NK-92 treated with Interleukin-12 subunit alpha and Interleukin-12 subunit beta, amount 100 ng/mL, for 24 hours (cell line): ENCODE measurements at places on chromosomes 11 and 22.

- no peak for DNase-seq
Measured at GRCh38 chr22:29633514-29634312, 30.3 kb downstream of the NF2 start.

- no peak for DNase-seq
Measured at GRCh38 chr11:75497788-75498409, 27.8 kb downstream of the GDPD5 start.

- DNase-seq, result no peak
Measured at GRCh38 chr11:79342236-79342635, 98.6 kb downstream of the TENM4 start.

DNA sequence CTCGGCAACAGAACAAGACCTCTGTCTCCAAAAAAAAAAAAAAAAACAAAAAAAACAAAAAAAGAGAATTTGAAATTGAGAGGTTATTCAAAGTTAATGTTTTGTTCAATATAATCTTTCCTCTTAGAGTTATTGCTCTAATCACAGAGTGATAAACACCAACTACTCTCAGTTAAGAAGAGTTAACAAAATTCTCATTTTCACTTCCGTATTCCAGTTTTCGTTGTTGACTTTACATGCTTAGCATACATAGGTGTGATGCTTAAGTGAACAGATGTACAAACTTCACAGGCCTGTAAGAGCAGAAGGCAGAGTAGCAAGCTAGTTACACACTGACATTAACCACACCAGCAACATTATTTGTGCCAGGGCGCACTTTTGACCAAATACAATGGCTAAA is 12.3 kb downstream of the EIF4ENIF1 start:
- no peak for DNase-seq

DNA sequence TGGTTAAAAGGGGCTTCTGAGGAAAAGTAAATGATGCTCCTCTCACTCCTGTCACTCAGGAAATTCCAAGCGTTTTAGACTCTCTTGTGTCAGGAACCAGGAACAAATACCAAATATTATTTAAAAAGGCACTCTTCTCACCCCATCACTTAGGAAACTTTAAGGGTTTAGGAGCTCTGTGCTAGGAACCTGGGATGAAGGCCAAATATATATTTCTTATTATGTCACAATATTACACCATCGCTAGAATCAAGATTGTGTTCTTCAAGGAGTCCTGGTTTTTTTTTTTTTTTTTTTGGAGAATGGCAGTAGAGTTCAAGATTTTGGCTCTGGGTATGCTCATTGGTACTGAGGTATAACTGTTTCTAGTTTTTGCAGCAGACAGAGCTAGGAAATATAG is 79.0 kb upstream of the HEPHL1 start:
- DNase-seq, result no peak

- no peak for DNase-seq
Measured at GRCh38 chr11:10941414-10941813, 83.6 kb upstream of the ZBED5 start.

- DNase-seq, result no peak
Measured at GRCh38 chr22:44249376-44250147, 63.2 kb downstream of the SHISAL1 start.

DNA sequence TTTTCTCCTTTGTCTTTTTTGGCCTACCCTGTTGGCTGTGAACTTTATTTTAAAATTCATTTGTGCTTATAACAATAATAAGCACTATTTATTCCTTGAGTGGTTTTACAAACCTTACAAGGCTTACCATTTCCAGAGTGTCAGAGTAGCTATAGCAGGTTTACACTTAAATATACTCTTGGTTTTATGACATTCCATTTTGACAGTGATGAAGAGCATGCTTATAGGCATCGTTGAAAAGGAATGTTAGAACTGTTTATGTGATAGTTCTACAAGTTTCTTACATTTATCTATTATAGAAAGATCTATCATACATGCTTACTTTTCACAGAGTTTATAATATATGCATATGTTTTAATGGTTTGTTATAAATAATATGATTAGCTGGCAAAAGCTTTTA is 84.1 kb downstream of the PDE3B start:
- DNase-seq, result no peak

GRCh38 chr22:45692549-45692948 is 20.9 kb downstream of the ATXN10 start:
- no peak for DNase-seq

DNA sequence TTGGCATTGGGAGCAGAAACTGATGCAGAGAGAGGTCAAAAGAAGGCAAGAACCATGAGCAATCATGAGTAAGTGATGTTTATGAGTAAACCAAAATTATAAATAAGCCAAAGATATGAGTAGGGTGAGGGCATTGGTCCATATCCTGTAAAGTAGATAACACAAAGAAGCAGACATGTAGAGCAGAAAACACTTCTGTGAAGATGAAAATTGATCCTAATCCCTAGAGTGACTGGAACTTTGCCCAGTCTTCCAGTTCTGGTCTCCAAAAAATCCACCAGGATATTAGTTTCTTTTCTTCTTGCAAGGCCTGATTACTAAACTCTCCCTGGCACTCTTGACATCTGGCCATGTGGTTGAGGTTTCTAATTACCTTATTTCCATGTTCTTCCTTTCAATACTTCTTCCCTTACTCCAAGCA is 13.7 kb upstream of the DRD2 start:
- DNase-seq, result no peak
